ENCODE measurements at places on chromosomes 4 and X.

GRCh38 chrX:16087076-16087475, 36.3 kb upstream of the GRPR start:
- DNase-seq = no peak

DNA sequence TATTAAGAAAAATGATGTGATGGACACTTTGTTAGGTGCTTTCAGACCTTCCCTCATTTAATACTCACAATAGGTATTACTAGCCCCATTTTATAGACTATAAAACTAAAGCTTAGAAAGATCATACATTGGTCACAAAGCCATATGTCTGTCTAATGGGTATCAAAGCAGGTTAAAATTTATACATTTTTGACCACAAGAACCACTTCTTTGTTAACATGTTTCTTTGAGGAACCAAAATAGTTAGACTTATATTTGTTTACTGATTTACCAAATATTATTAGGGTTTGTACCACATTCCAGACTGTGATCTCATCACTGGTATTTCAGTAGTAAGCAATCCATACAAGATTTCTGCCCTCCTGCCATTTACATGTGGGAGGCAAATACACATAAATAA, 363.3 kb downstream of the NAF1 start:
- no peak for DNase-seq

- DNase-seq = no peak
These were observed 98.4 kb upstream of the GC start for GRCh38 chr4:71882113-71882841.

GRCh38 chr4:10095296-10095991, 21.2 kb downstream of the WDR1 start:
- no peak for DNase-seq

- no peak for DNase-seq
These were observed 8.4 kb upstream of the BST1 start for GRCh38 chr4:15694431-15694830.

DNA sequence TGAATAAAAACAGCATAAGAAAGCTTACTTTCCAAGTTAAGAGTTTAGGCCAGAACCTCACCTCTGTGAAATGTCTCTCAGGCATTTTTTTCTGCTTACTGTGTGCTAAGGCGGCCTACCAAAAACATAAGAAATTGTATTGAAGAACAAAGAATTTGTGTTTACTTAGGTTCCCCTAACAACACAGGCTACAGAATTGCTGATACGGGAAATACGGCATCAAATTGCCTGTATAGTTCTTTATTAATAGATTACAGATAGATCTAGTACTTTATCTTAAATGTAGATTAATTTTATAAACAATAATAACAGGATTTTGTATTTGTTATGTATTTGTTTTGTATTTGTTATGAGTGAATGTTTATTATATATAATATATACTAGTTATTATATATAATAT, 12.9 kb downstream of the ASIC5 start:
- no peak for DNase-seq

DNA sequence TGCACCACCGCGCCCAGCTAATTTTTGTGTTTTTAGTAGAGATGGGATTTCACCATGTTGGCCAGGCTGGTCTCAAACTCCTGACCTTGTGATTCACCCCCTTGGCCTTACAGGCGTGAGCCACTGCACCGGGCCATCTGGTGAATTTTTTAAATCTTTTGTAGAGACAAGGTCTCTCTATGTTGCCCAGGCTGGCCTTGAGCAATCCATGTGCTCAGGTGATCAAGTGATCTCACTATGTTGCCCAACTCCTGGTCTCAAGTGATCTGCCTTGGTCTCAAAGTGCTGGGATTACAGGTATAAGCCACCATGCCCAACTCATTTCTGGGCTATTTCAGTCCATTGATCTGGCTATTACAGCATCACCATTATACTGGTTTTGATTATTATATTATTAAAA, 22.2 kb upstream of the GALNT7 start:
- no peak for DNase-seq

DNA sequence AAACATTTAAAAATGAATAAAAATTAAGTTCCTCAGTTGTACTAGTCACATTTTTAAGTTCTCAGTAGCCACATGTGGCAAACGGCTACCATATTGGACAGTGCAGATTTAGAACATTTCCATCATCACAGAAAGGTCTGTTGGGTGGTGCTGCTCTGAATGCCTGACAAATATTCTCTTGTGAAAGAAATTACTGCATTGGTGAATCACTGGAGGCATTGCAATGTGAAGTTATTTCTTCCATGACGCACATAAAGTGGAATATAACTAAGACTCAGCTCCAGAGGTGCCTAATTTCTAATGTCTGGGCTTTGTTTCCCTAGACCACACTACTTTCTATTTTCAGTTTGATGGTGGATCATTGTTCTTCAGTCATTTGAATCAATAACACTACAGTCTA, 44.9 kb downstream of the CLNK start:
- DNase-seq = no peak

DNA sequence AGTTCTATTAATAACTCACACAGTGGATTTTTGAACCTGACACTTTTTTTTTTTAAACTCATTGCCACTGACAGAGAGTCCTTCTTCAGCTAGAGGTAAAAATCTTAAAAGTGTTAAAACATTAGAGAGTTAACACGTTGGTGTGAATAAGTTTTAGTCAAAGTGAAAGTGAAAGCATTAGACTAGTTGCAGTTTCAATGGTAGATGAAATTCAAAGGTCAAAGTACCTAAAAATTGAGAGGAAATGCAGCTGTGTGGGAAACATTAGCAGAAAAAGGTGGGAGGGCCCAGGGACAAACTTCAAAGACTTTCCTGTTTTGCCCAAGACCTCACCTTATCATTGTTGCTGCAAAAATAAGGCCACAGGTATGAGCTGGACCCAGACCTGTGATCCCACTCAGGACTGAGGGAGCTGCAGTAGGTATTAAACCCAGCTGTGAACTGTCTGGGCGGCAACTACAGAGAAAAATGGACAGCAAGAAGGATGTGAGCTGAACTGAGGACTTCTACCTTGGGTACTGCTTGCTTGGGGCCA, 17.6 kb upstream of the GABRA4 start:
- no peak for DNase-seq

DNA sequence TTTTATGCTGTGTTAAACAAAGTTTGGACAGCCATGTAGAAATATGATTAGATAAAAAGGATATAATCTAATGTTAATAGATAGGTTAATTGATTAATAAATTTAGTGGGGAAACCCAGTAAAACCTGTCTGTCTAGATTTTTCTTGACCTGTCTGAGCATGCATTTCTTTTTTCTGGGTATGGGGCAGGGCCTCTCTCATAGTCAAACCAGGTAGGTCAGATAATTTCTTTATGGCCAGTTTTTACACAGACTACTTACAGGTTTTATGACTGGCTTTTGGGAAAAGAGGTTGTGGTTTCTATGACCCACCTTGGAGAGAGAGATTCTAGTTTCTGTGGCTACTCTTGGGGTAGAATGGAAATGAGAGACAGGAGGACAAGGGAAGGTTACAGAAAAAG, 135.6 kb upstream of the EPHA5 start:
- no peak for DNase-seq

- no peak for DNase-seq
These were observed 165.6 kb downstream of the ATP10D start for GRCh38 chr4:47650584-47651130.

GRCh38 chrX:39854772-39855747, 242.7 kb downstream of the BCOR start:
- peak; percentile 59 for DNase-seq

GRCh38 chrX:44344194-44344593, 722 bp upstream of the EFHC2 start:
- DNase-seq = peak; percentile 9

- no peak for DNase-seq
These were observed 542.8 kb downstream of the GALNTL6 start for GRCh38 chr4:172356016-172356415.

- no peak for DNase-seq
These were observed 1.6 kb downstream of the CCNA2 start for GRCh38 chr4:121822047-121822446.
